Effector memory CD4-positive, alpha-beta T cell (primary cell): ENCODE measurements at places on chromosomes 11 and 22.
A peak's percentile ranks its signal among the peaks of the same experiment; 100 is the strongest.

GRCh38 chr11:116657842-116658825 is 114.7 kb downstream of the BUD13 start:
- no peak for DNase-seq

- DNase-seq, result no peak
Measured at GRCh38 chr11:19524171-19524671, 188.4 kb upstream of the NAV2 start.

DNA sequence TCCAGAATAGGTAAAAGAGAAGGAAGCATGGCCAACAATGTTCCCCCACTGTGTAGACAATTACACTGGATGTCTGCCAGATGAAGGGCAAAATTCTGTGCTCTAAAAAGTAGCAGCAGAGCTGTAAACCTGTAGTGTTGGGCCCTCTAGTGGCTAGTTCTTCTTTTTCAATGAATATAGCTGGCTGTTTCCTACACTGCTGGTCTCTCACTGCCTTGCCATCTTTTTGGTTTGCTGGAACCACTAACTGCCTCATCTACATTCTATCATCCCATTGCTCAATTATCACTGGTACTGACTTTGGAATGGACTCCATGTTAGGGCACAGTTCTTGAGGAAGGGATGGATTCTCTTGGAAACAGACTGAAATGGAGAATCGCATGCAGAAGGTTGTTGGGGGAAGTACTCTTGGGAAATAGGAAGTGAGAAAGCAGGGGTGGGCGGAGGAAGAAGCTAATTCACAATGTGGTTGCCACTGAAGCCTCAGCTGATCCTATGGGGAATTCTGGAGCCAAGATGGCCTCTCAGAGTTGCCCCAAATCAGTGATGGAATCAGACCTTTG is 17.9 kb downstream of the KCNE3 start:
- peak; percentile 2 for DNase-seq

DNA sequence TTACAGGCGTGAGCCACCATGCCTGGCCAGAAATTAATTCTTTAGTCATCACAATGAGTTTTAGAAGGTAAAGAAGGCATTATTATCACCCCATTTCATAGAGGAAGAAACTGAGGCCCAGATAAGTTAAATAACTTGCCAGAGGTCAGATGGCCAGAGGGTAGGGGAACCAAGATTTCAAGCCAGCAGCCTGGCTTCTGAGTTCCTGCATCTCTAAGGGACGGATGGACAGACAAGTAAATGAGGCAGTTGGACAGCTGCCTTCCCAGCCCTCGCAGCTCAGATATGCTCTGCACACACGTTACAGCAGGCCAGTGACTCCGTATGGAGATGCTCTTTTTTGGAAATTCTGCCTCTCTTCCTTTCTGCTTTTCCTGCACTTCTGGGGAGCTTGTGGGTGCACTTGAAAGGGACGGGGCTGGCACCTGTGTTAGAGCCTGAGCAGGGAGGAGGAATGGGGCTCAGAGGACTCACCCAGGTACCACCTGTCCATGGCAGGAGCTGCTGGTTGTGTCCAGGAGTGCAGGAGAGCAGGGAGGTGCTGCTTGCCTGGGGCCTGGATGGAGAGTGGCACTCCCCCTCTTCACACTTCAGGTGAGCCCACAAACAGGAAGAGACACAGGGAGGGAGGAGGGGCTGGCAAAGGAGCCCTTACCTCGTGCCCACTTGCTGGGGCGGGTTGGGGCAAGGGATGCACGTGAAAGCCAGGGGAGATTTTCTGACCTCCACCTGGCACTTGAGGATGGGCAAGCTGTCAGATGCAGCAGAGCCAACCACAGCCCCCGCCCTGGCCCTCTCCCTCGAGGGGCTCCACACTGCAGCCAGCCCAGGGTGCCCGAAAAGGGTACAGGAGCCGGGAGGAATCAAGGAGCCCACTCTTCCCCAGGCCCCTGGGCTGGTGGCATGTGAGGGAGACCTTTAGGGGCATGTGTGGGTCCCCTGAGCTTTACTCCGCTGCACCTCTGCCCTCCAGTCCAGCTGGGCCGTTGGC is 3.3 kb upstream of the FXYD2 start:
- no peak for DNase-seq

DNA sequence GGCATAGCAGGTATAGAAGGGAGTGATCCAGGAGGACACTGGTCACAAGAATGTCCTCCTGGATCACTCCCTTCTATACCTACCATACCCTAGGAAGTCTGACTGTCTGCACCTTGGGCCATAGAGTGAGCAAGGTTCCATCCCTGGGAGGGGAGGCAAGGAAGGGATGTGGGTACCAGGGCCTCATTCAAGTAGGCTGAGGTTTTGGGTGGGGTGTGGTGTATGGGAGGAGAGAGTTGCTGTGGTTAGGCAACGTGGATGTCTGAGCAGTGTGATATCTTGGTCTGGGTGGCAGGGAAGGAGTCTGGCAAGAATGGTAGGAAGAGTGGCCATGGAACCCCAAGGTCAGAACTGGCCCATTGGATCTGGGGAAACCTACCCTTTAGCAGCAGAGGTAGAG is 13.2 kb downstream of the PPFIBP2 start:
- DNase-seq, result peak; percentile 17

GRCh38 chr22:35761037-35761436 is 43.4 kb downstream of the APOL5 start:
- DNase-seq, result no peak
